ENCODE measurements at places on chromosomes 3 and 15.

DNA sequence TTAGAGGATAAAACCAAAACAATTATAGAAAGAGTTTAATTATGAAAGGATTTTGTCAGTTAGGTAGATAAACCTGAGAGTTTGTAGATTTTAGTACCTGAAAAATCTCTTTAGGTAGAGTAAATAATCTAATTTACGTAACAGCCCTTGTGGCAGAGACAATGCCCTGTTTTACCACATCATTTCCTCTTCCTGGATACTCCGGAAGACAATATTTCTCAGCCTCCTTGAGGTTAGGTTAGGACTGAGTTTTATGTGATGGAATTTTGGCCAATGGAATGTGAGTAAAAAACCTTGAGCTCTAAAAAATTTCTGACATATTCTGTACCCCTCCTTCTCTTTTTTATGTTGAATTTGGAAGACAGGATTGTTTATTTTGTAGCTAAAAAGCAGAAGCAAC lies 50.7 kb upstream of the TPRG1 start:
- no peak for DNase-seq

DNA sequence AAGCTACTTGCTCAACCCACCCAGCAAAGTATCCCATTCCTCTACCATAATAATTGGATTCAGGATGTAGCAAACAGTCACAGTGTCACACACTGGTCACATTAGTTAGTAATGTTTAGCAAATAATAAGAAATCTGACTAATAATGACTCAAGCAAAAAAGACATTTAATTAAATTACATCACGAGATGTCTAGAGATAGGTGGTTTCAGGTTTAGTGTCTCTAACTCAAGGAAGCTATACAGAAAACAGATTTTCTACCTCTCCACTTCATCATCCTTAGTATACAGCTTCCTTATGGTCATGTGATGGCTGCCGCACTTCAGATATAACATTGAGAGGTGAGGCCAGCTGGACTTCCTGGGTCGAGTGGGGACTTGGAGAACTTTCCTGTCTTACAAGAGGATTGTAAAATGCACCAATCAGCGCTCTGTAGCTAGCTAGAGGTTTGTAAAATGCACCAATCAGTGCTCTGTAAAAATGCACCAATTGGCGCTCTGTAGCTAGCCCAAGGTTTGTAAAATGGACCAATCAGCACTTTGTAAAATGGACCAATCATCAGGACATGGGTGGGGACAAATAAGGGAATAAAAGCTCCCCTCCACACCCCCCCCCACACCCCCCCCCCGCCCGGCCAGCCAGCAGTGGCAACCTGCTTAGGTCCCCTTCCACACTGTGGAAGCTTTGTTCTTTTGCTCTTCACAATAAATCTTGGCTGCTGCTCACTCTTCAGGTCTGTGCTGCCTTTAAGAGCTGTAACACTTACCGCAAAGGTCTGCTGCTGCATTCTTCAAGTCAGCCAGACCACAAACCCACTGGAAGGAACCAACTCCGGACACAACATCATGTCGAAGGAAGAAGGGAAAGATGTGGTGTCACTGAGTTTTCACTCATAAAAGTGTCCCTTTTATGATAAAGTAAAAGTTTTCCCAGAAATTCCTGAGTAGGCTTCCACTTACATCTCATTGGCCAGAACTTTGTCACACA lies 24.9 kb upstream of the ARPIN start:
- peak; percentile 11 for DNase-seq

DNA sequence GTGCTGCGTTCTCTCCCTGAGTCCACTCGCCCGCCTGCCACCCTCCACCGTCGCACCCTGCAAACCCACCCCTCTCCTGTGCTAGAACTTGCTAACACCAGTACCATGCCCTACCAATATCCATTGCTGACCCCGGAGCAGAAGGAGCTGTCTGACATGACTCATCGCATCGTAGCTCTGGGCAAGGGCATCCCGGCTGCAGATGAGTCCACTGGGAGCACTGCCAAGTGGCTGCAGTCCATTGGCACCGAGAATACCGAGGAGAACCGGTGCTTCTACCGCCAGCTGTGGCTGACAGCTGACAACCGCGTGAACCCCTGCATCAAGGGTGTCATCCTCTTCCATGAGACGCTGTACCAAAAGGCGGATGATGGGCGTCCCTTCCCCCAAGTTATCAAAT lies 4.9 kb upstream of the ALAS1 start:
- DNase-seq: peak; percentile 50

- DNase-seq: peak; percentile 36
Measured at GRCh38 chr15:23648920-23649515, 1.4 kb upstream of the MAGEL2 start.

- DNase-seq: no peak
Measured at GRCh38 chr3:43176666-43177065, 70.8 kb upstream of the POMGNT2 start.

DNA sequence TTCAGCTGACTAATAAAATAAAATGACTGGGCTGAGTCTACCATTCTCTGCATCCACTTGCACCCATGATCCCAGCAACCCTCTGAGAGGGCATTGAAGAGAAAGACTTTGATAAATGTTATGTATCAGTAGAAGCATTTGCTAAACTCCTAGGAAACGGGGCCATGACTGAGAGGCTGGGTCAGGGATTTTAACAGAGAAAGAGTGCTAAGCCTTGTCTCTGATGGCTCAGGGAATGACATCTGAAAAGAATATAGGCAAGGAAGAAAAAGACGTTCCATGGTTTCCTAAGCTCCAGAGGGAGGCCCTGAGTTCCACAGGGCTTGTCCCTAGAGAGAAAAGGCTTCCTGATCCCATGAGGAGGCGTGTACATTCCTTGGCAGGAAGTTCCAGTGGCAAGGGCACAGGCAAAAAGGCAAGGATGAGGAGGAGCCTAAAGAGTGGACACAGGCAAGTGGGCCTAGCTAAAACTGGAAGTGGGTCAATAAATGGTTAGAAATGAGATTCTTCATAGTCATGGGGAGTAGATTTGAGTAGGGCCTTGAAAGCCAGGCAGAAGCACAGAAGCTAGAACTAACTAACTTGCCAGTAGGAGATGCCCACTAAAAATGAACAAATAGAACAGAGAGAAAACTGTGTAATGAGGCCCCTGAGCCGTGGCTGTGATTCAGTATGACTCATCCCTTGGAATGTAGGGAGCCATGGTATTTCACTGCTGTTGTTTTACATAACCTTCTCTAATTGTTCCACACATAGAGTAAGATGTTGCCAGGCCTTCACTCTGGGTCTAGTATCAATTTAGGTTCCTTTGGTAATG lies 44.9 kb upstream of the MANF start:
- peak; percentile 14 for DNase-seq

GRCh38 chr15:47844437-47844836 lies 127.1 kb downstream of the SEMA6D start:
- no peak for DNase-seq

DNA sequence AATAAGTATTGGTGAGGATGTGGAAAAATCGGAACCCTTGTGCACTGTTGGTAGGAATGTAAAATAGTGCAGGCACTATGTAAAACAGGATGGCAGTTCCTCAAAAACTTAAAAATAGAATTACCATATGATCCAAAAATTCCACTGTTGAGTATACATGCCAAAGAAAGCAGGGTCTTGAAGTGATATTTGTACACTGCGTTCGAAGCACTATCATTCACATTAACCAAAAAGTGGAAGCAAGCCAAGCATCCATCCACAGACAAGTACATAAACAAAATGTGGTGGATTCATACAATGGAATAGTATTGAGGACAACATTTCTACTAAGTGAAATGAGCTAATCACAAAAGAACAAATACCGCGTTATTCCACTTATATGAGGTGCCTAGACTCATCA lies 200.7 kb downstream of the TJP1 start:
- no peak for DNase-seq

DNA sequence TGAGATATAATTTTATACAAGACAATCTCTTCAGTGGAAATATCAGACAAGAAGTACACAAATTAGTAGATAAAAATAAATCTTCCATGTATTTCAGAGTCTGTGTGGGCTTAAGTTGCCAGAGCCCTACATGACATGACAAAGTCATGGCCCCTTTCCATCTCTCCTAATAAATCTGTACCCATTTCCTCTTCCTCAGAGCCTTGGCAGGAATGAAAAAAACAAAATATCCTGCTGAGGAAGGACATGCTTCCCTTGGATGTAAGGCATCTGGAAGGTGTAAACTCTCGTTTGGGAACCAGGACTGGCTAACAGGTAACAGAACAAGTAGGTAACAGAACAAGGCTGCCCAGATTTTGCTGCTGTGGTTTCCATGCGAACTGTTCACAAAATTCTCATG lies 148.1 kb downstream of the SNRK start:
- no peak for DNase-seq

GRCh38 chr3:177731644-177732268 lies 534.5 kb upstream of the TBL1XR1 start:
- no peak for DNase-seq

DNA sequence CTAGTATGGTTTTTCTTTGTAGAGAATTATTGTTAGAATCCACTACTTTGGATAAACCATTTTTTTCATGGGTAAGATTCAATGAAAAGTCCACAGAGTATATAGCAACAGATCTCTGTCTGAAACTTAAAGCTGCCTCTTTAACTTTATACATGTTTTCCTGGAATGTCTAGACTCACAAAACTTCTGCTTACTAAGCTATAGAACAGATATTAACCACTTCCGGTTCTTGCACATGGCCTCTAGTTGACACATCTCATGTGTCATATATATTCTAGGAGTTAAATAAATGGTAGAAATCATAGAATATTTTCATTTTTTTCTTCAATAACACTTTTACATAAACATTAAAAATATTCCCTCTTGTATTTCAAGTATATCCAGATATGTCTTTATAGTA lies 1693.9 kb downstream of the SI start:
- DNase-seq: no peak
